SHP77 treated with DMSO at 0.1 percent for 48 hours (cell line): ENCODE measurements at places on chromosomes 5 and 9.

GRCh38 chr5:12357626-12358025 is 453.4 kb upstream of the CTNND2 start:
- no peak for DNase-seq

DNA sequence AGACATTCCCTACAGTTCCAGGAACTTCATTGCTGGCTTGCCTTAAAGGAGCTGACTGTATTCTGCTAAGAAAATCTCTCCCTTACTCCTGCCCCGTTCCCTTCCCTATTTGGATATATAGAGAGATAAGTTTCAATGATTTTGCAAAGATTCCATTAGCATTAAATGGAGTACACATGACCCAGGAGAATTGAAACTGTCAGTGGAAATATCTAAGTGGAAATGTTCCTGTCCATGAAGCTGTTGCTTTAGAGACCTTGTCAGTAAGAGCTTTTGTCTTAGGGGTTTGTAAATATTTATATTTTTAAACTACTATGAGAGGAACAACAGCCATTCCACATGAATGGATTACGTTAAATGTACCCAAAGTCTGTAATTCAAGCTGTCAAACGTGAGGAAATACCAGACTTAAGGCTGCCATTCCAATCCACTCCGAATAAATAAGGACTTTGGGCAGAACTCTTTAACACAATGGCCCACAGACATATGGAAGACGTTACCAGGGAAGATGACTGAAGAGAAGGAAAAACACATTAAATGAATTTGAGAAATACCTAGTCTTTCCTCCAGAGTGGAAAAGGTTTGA is 387.1 kb upstream of the PAPPA start:
- DNase-seq, result no peak

GRCh38 chr9:110443146-110443865 is 105.6 kb upstream of the TXNDC8 start:
- peak; percentile 6 for DNase-seq

- DNase-seq, result no peak
These were observed 142.7 kb upstream of the DHFR start for GRCh38 chr5:80797428-80798024.

DNA sequence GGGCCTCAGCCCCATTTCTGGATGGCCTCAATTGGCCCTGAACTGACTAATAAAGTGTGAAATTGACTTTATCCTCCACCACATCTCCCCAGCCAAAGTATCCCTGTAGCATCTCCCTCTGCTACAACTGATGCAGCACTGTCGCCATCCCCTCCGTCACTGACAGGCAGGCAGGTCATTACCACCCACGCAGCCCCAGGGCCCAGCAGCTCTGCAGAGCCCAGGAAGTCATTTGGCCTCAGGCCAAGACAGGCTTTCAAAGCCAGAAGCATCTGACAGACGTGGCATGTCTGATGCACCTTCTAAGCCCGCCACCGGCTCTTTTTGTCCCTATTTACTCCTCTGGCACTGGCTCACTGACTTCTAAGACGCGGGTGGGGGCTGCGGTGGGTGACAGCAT is 65.3 kb downstream of the ARHGEF37 start:
- peak; percentile 85 for DNase-seq

DNA sequence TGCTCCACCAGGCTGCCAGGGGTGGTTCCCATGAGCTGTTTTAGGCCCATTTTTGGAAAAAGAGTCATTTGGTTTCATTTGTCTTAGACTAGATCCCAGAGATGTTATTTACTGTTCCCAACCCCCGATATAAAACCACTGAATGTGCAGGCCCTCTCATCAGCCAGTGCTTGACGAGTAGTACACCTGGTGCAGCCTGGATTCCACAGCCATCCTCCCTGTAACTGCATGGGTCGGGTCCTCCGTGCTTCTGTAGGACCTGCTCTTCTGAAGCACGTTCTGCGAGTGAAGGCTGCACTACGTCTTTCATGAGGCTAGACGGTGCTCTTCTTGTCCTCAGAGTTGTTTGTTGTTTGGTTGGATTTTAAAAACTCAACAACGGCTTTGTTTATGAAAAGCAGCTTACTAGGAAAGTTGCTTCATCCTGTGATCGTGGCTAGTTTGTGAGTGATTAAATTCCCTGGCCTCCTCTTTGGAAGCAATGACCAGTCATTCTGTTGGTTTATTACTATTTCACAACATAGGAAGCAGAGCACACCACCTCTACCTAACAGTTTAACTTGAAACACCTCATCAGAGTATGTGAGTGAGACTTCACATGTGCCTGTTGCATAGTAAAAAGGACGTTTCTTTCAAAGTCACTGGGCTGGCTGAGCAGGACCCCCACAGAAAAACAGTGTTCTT is 135.2 kb downstream of the AOPEP start:
- peak; percentile 69 for DNase-seq

DNA sequence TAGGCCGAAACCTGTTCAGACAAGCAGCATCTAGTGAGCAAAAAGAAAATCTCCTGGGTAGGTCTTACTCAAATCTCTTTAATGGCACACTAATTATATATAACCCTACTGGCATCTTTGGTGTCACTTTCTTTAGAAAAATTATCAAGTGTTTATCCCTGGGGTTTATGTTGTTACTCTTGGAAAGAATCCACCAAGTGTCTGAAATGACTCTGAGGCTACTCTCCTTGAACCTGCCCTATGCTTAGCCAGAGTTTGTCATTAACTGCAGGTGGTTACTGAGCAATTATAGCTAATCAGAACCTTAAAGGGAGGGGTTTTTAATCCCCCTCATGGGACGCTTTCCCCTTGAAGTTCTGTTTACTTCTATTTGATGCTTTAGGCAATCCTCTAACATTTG is 381.9 kb downstream of the PLK2 start:
- DNase-seq, result no peak

DNA sequence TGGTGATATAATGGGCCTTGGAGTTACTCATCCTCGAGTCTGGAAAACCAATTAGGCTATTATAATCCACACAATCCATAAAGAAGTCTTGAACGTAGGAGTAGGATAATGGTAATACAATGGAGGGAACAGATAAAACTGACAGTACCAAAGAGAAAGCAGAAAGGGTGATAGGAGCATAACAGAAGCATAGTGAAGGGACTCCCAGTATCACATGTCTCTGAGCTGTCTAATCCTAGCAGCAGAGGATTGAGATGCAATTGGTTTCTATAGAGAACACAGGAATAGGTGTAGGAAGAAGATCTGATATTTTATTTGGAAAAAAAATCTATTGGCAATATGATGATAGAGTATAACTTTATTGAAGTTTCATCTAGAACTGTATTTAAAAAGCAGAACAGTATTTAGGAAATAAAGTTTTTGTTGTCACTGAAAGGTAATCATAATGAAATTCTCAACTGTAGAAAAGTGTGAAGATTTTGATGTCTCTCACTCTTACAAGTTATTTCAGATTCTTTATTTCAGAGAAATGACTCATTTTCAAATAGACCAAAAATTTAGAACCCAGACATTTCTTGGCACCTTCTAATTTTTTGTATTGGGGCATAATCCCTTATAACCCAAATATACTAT is 25.4 kb downstream of the SRFBP1 start:
- no peak for DNase-seq

GRCh38 chr5:129441096-129441495 is 19.0 kb upstream of the ADAMTS19 start:
- DNase-seq, result no peak

DNA sequence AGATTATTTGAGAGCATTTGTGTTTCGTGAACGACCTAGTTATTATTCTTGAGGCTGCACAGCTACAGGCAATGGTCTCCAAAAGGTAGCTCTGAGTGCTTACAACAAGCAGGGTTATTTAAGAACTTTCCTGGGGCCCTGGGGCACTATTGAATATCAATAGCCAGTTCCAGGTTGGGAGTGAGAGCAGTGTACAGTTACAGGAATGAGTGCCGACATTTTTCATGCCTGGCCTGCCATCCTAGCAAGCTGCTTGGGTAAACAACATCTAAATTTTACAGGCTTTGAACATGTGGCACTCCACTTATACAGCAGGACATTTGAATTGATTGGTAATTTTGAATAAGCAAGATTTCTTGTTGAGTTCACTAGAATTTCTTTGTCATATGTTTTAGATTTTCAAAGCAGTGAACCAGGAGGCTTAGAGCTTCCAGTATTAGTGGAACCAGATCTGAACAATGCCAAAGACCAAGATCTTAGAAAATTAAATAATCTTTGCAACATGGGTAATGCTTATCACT is 171.9 kb upstream of the GDNF start:
- no peak for DNase-seq

DNA sequence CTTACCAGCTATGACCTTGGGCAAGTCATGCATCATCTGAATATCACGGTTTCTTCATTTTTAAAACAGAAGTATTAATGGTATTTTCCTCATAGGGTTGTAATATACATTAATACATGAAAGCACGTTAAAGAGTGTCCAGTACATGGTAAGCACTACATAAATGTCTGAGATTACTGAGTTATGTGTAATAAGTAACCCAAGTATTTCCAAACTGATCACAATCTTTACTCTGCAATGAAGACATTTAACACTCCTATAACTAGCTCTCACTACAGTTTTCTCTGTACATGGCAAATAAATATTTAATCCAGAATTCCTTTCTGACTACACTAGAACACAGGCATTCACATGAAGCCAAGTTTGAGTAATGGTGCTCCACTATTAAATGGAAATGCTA is 4.0 kb downstream of the GLDC start:
- DNase-seq, result no peak
